Astrocyte (in vitro differentiated cells and primary cell): ENCODE measurements at places on chromosomes 5 and 9. TPM values are rescaled to one million over a fixed set of nuclear protein-coding genes. Genes with fewer than 3 reads are reported as not detected.

DNA sequence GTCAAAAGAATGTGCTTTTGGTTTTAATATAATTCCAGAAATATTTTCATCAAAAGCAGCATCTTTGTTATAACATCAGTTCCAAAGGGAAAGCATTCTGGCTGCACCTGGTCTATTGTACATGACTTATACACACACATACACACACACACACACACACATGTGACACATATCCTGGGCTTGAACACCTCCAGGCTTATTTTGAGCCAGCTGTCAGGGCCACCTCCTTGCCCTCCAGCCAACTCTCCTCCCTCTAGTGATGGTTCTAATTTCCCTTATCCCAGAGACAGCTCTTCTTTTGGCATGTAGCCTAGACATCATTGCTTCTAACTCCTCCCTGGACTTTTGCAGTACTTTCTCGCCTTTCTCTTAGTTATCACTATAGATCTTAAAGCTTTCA, 115.0 kb downstream of the PIK3R1 start:
- peaks cover 37% of the 10 kb centered on the region for H3K4me1 ChIP-seq
- H3K4me3 ChIP-seq: no peak overlapping the region
- no peaks in the 10 kb centered on the region for H3K27me3 ChIP-seq
- H3K36me3 ChIP-seq: no peaks in the 10 kb centered on the region
- DNase-seq: peak; percentile 39
- no peak overlapping the region for H3K27ac ChIP-seq

DNA sequence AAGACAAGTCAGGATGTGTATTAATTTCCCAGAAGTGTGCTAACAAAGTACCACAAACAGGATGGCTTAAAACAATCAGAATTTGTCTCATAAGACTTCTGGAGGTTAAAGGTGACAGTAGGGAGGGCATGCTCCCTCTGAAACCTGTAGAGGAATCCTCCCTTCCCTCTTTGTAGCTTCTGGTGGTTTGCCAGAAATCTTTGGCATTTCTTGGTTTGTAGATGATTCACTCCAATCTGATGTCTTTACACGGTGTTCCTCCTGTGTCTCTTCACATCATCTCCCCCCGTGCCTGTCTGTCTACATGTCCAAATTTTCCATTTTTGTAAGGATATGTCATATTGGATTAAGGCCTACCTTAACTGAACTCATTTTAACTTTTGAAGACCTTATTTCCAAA, 471.5 kb downstream of the ZNF608 start:
- H3K27ac ChIP-seq: no peak overlapping the region
- no peaks in the 10 kb centered on the region for H3K27me3 ChIP-seq
- peak; percentile 9 for DNase-seq
- H3K36me3 ChIP-seq: no peaks in the 10 kb centered on the region

PNPLA7 gene
- 2.6 and 2.9 TPM in 2 replicates for total RNA-seq

- H3K4me1 ChIP-seq: peaks cover 15% of the 10 kb centered on the region
- no peaks in the 10 kb centered on the region for H3K36me3 ChIP-seq
- no peaks in the 10 kb centered on the region for H3K27me3 ChIP-seq
These were observed 42.8 kb upstream of the PDE8B start for GRCh38 chr5:77167695-77168121.

DNA sequence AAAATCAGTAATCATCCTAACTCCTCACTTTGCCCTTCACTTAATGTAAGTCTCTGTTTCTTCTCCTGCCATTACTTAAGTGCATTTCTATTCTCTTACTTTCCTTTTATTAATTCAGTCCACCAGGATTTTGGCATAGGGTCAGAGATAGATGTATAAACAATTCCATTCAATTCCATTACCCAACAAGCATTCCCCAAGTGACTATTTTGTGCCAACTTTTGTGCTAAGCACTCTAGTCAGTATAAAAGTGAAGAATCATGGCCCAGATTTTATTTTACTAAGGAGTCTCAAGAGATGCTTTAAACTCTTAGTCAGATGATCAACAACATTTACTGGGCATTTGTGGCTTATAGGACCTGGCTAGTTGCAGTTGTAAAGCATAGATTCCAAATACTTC, 159.3 kb downstream of the DMAC1 start:
- H3K36me3 ChIP-seq: no peaks in the 10 kb centered on the region
- no peak overlapping the region for H3K27ac ChIP-seq
- DNase-seq: peak; percentile 3
- H3K4me1 ChIP-seq: no peaks in the 10 kb centered on the region

DNA sequence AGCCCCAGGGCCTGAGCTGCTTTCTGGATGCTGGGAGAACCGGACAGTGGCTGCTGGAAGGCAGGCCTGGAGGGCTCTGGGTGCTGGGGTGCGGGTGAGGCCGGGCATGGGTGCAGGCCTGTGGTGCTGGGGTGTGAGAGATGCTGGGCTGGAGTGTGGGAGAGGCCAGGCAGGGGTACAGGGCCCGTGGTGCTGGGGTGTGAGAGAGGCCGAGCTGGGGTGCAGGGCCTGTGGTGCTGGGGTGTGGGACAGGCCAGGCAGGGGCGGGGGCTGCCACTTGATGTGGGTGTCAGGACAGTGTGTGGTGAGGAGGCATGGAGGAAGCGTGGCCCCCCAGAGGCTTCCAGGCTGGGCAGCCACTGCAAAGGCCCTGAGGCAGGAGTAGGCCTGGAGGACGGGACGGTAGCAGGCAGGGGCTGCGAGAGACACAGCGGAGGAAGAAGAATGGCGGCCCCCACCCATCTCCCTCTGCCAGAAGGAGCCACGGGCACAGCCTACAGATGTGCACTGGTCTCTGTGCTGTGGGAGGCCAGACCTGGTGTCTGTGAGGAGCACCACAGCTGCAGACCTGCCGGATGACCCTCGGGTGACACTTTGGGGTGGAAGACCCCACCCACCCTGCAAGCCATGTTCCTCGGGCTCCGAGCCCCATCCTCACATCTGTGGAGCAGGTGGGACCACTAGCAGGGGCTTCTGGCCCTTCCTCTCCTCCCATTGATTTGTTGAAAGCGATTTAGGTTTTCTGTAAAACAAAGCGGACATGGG, 9.3 kb downstream of the NKD2 start:
- no peaks in the 10 kb centered on the region for H3K4me1 ChIP-seq
- no peaks in the 10 kb centered on the region for H3K36me3 ChIP-seq
- H3K27me3 ChIP-seq: peaks cover 19% of the 10 kb centered on the region
- no peak overlapping the region for H3K27ac ChIP-seq
- H3K4me3 ChIP-seq: no peak overlapping the region

- no peaks in the 10 kb centered on the region for H3K36me3 ChIP-seq
- no peak overlapping the region for H3K27ac ChIP-seq
- H3K27me3 ChIP-seq: no peaks in the 10 kb centered on the region
- H3K4me1 ChIP-seq: peaks cover 13% of the 10 kb centered on the region
These were observed 5.9 kb downstream of the SLC23A1 start for GRCh38 chr5:139377226-139377625.

GRCh38 chr5:98460536-98460935, 312.9 kb upstream of the RGMB start:
- H3K36me3 ChIP-seq: no peaks in the 10 kb centered on the region
- no peak for DNase-seq
- no peaks in the 10 kb centered on the region for H3K27me3 ChIP-seq
- H3K4me3 ChIP-seq: no peak overlapping the region
- no peak overlapping the region for H3K27ac ChIP-seq
- H3K4me1 ChIP-seq: peaks cover 11% of the 10 kb centered on the region

GRCh38 chr5:180350296-180350695, 2.8 kb downstream of the GFPT2 start:
- H3K27ac ChIP-seq: no peak overlapping the region
- H3K36me3 ChIP-seq: no peaks in the 10 kb centered on the region
- H3K4me3 ChIP-seq: no peak overlapping the region
- DNase-seq: no peak

GRCh38 chr9:129620669-129621295, at the start of gene C9orf50:
Gene C9orf50 (minus strand): TSS chr9:129621101. CDS start chr9:129620574, 527 bp downstream.
- DNase-seq: no peak
- no peaks in the 10 kb centered on the region for H3K36me3 ChIP-seq
- peaks cover 19% of the 10 kb centered on the region for H3K4me1 ChIP-seq
- peak within 1 kb of the TSS; percentile 55 for H3K4me3 ChIP-seq
- no peaks in the 10 kb centered on the region for H3K27me3 ChIP-seq
- H3K27ac ChIP-seq: no peak within 1 kb of the TSS

GRCh38 chr5:114250536-114250935, 111.3 kb upstream of the KCNN2 start:
- H3K36me3 ChIP-seq: no peaks in the 10 kb centered on the region
- H3K4me1 ChIP-seq: no peaks in the 10 kb centered on the region
- H3K4me3 ChIP-seq: no peak overlapping the region
- no peaks in the 10 kb centered on the region for H3K27me3 ChIP-seq
- no peak for DNase-seq

GRCh38 chr9:115000217-115000639, 69.8 kb upstream of the TNFSF8 start:
- H3K36me3 ChIP-seq: no peaks in the 10 kb centered on the region
- H3K27me3 ChIP-seq: no peaks in the 10 kb centered on the region
- DNase-seq: no peak
- no peak overlapping the region for H3K27ac ChIP-seq
- H3K4me1 ChIP-seq: no peaks in the 10 kb centered on the region

DNA sequence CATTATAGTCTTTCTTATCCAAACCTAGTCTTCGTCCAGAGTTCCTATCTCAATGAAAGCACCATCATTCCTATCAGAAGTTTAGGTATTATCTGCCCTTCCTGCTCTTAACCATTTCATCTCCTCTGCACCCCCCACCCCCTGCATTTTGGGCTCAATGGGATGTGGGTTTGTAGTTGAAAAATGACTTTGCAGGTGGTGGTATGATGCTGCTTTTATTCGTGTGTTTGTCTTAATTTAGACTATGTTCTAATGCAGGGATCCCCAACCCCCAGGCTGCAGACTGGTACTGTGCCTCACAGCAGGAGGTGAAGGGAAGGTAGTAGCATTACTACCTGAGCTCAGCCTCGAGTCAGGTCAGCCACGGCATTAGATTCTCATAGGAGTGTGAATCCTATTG, 49.4 kb upstream of the ZNF608 start:
- no peaks in the 10 kb centered on the region for H3K27me3 ChIP-seq
- H3K27ac ChIP-seq: no peak overlapping the region
- H3K36me3 ChIP-seq: no peaks in the 10 kb centered on the region
- DNase-seq: no peak

GRCh38 chr9:37753489-37754190, at the start of gene TRMT10B:
Gene TRMT10B (plus strand): TSS chr9:37753805. CDS start chr9:37761932, 8,127 bp downstream.
- H3K36me3 ChIP-seq: no peaks in the 10 kb centered on the region
- no peaks in the 10 kb centered on the region for H3K27me3 ChIP-seq
- H3K4me3 ChIP-seq: peak within 1 kb of the TSS; percentile 74
- peak within 1 kb of the TSS; percentile 74 for H3K27ac ChIP-seq

GRCh38 chr5:143434261-143435209, 31.0 kb upstream of the NR3C1 start:
- no peak for DNase-seq
- H3K4me3 ChIP-seq: no peak overlapping the region
- H3K36me3 ChIP-seq: no peaks in the 10 kb centered on the region
- no peak overlapping the region for H3K27ac ChIP-seq

GRCh38 chr5:65192331-65192730, 289.4 kb downstream of the ADAMTS6 start:
- peaks cover 14% of the 10 kb centered on the region for H3K4me1 ChIP-seq
- H3K4me3 ChIP-seq: no peak overlapping the region
- H3K36me3 ChIP-seq: peaks cover 24% of the 10 kb centered on the region
- H3K27me3 ChIP-seq: no peaks in the 10 kb centered on the region
- peak; percentile 55 for DNase-seq
- peak overlapping the region; percentile 99 for H3K27ac ChIP-seq

GRCh38 chr5:55603922-55604321, 69.2 kb upstream of the PLPP1 start:
- H3K36me3 ChIP-seq: no peaks in the 10 kb centered on the region
- peaks cover 33% of the 10 kb centered on the region for H3K4me1 ChIP-seq
- peak overlapping the region; percentile 76 for H3K27ac ChIP-seq
- H3K27me3 ChIP-seq: no peaks in the 10 kb centered on the region
- peak; percentile 66 for DNase-seq

GRCh38 chr5:158543539-158544387, 556.0 kb downstream of the EBF1 start:
- H3K36me3 ChIP-seq: no peaks in the 10 kb centered on the region
- no peak overlapping the region for H3K4me3 ChIP-seq
- H3K27me3 ChIP-seq: no peaks in the 10 kb centered on the region
- no peaks in the 10 kb centered on the region for H3K4me1 ChIP-seq

DNA sequence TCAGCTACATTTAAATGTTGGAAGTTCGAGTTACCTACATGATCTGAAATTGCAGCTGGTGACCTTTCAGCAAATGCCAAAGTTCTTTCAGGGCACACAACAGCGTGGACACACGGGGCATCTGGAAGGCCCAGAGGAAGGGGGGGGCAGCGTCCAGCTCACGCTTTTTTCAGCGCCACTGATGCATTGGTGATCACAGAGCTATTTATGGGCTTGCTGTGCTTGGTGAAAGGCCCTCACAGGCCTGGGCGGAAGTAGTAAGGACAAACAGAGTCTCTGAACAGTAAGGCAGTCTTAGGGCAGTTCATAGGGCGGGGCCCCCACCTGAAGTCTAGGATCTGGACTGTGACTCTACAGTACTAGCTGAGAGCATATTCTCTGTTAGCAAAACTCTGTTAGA, 6.6 kb upstream of the FBP2 start:
- DNase-seq: no peak
- peaks cover 5% of the 10 kb centered on the region for H3K27me3 ChIP-seq
- no peaks in the 10 kb centered on the region for H3K4me1 ChIP-seq
- no peaks in the 10 kb centered on the region for H3K36me3 ChIP-seq
- H3K4me3 ChIP-seq: no peak overlapping the region
- H3K27ac ChIP-seq: no peak overlapping the region

DNA sequence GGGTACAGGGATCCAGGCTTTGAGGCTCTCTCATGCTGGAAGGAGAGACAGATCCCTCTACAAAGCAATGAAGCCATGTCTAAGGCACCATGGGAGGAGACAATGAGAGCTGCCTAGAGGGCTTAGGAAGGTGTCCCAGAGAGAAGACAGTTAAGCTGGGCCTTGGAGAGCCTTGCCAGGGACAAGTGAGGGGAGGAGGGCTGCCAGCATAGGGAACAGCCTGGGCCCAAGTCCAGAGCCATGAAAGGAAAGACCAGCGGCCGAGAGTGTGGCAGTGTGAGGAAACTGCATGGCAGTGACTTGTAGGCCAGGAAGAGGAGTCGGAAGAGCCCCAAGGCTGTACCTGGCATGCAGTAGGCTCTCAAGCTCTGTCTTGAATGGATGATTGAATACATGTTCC, 88.5 kb downstream of the PSD2 start:
- H3K36me3 ChIP-seq: no peaks in the 10 kb centered on the region
- peaks cover 17% of the 10 kb centered on the region for H3K27me3 ChIP-seq
- H3K4me1 ChIP-seq: no peaks in the 10 kb centered on the region
- no peak overlapping the region for H3K27ac ChIP-seq
- H3K4me3 ChIP-seq: no peak overlapping the region
- no peak for DNase-seq

DNA sequence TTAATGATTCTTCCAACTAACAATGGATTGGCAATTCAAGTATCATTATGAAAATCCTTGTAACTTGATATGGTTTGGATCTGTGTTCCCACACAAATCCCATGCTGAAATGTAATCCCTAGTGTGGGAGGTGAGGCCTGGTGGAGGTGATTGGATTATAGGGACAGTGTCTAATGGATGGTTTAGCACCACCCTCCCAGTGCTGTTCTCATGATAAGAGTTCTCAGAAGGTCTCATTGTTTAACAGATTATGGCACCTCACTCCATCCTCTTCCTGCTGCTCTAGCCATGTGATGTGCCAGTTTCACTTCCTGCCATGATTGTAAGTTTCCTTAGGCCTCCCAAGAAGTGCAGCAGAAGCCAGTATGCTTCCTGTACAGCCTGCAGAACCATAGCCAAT, 1116.2 kb upstream of the EDIL3 start:
- no peak overlapping the region for H3K4me3 ChIP-seq
- DNase-seq: no peak
- H3K4me1 ChIP-seq: no peaks in the 10 kb centered on the region
- no peaks in the 10 kb centered on the region for H3K36me3 ChIP-seq
- H3K27me3 ChIP-seq: no peaks in the 10 kb centered on the region

- DNase-seq: no peak
- H3K4me1 ChIP-seq: peaks cover 40% of the 10 kb centered on the region
- H3K4me3 ChIP-seq: peak overlapping the region; percentile 92
- peak overlapping the region; percentile 82 for H3K27ac ChIP-seq
- no peaks in the 10 kb centered on the region for H3K36me3 ChIP-seq
These were observed 957 bp downstream of the SHB start for GRCh38 chr9:38067859-38068681.
